ENCODE measurements at places on chromosomes 6 and 20. TPM values are rescaled to one million over a fixed set of nuclear protein-coding genes. Genes with fewer than 3 reads are reported as not detected.

GRCh38 chr6:169646906-169647567, 54.8 kb downstream of the WDR27 start:
- DNase-seq: no peak

- no peak for DNase-seq
Measured at GRCh38 chr6:111922454-111923297, 49.4 kb upstream of the FYN start.

- DNase-seq: no peak
Measured at GRCh38 chr6:14276071-14276470, 158.5 kb downstream of the CD83 start.

Gene ANGPT4
- under 0.01 TPM for total RNA-seq

GRCh38 chr6:20640181-20640580, 105.9 kb downstream of the CDKAL1 start:
- peak; percentile 36 for DNase-seq

Gene SGK2
- under 0.01 TPM for total RNA-seq

Gene MCM9
- 17.1 TPM for total RNA-seq

GRCh38 chr20:38173237-38174156, 8.4 kb upstream of the TGM2 start:
- DNase-seq: peak; percentile 91

Gene OVOL2
- not detected for total RNA-seq

Gene CD109
- total RNA-seq: 93.4 TPM

- DNase-seq: no peak
Measured at GRCh38 chr20:16885746-16886145, 137.6 kb downstream of the OTOR start.

Gene NINL
- 14.8 TPM for total RNA-seq

DNA sequence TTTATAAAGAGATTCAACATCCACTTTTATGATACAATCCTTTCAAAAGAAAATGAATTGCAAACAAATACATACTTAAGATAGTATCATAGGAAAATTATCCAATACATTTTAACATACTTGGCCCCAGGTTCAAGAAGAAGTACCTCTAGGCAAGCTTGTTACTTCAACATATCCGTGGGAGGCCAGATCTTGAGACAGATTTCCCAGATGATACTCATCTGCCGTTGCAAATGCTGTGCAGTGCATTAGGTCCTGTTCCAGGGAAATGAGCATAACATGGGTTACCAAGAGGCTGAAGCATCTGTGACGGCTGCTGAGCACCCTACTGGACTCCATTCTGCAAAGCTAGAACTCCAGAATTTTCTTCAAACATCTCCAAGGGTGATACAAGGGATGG, 15.6 kb downstream of the RMND1 start:
- no peak for DNase-seq

GRCh38 chr6:41546475-41546865, 289 bp downstream of the FOXP4 start:
- peak; percentile 96 for DNase-seq

- no peak for DNase-seq
Measured at GRCh38 chr6:54846243-54846856, at the start of gene FAM83B. FAM83B (plus strand) TSS chr6:54846771; CDS start chr6:54870247, 23,476 bp downstream.

GRCh38 chr20:12058216-12058615, 140.5 kb downstream of the BTBD3 start:
- DNase-seq: no peak

Gene SLC13A3
- 1.8 TPM for total RNA-seq

GRCh38 chr6:81842254-81842653, 89.8 kb upstream of the TENT5A start:
- DNase-seq: no peak

GRCh38 chr20:22338140-22338708, 246.1 kb downstream of the FOXA2 start:
- DNase-seq: no peak

Gene VNN1
- not detected for total RNA-seq

DNA sequence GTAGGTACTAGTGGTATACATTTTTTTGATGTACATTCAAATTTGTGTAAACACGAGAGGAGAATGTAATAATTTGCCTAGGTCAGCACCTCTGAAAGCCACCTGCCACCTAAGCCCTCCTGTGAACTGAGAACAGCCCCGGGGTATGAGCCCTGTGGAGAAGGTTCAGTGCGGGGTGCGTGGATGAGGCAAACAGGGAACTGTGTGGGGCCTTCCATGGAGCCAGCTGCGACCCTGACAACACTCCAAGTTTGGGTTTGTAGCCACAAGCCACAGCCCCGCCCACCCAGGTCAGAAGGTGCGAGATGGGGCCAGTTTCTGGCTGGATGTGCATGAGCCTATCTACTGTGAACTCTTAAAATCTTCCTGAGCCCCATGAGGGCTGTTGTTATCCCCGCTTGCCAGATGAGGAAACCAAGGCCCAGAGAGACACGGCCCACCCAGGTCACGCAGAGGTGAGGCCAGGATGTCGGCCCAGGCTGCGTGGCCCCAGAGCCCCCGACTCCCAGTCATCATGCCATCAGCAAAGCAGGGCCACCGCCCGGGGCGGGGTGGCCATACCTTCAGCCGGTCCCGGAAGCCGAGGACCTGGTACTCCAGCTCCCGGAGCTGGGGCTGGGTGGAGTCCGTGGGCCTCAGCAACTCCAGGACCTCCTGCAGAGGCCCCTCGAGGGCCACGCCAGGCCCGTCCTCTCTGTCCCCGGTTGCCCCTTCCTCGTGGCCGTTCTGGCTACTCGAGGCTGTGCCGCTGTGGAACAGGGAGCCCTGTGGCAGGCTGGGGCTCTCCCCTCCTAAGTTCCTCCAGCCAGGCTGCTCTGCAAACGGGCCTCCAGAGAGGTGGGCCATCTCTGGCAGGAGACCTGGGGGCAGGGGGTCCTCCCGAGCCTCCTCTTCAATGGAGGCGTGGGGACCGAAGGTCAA, 89.6 kb downstream of the RIPOR3 start:
- peak; percentile 76 for DNase-seq
